ENCODE measurements at places on chromosomes 12 and 14.

- H3K27ac ChIP-seq = no peak overlapping the region
- H3K36me3 ChIP-seq = peaks cover 25% of the 10 kb centered on the region
Measured at GRCh38 chr14:102407258-102407657, 44.5 kb downstream of the TECPR2 start.

GRCh38 chr14:68879841-68880575, 87.1 kb upstream of the ZFP36L1 start:
- H3K27me3 ChIP-seq = no peaks in the 10 kb centered on the region
- no peak overlapping the region for H3K4me3 ChIP-seq
- H3K36me3 ChIP-seq = peaks cover 3% of the 10 kb centered on the region
- DNase-seq = no peak
- H3K4me1 ChIP-seq = no peaks in the 10 kb centered on the region

DNA sequence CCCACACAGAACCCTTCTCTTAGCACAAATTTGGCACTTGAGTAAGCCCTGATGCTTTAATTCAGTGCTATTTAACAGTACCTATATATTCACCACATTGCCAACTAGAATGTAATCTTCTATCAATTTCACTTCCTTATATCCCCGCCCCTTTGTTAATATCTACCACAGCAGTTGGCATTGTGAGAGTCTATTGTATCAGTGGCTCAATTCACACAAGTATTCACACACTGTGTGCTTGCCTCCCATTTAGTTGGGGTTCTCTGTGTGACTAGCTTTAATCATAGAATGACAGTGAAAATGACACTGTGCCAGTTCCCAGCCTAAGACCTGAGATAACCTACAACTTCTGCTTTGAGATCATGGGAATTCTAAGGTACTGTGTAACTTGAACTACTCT, 103.1 kb downstream of the SEC23A start:
- no peak overlapping the region for H3K27ac ChIP-seq
- no peaks in the 10 kb centered on the region for H3K4me1 ChIP-seq
- no peak overlapping the region for H3K4me3 ChIP-seq
- no peak for DNase-seq
- peaks cover 10% of the 10 kb centered on the region for H3K27me3 ChIP-seq

DNA sequence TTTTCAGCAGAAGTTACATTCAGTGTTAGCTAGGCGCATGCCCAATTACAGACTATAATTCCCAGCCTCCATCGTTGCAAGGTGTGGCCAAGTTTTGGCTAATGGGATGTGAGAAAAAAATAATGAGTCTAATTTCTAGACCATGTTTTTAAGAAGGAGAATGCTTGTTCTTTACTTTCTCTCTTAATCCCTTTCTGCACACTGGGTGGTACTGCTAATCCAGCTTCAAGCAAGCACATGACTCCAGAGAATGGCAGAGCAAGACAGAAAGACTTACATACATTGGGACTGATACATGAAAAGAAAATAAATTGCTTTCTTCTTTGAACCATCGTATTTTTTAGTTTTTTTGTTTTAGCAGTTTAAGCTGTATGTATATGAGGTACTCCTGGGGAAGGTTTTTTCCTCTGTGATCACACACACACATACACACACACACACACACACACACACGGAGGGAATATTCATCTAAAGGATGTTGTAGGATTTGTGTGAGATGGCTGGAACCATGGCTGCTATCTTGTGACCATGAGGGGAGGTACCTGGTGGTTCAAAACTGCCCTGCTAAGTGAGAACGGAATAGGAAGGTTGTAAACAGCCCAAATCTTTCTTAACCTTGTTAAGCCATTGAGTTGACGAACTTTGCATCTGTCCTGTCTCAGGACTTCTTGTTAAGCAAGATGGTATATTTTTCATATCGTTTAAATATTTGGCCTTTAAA, 34.3 kb upstream of the LTA4H start:
- peaks cover 11% of the 10 kb centered on the region for H3K27me3 ChIP-seq
- no peak overlapping the region for H3K4me3 ChIP-seq
- no peak for DNase-seq

GRCh38 chr12:132007041-132007440, 57.3 kb downstream of the EP400 start:
- H3K4me1 ChIP-seq = peaks cover 3% of the 10 kb centered on the region
- H3K27ac ChIP-seq = no peak overlapping the region
- no peak overlapping the region for H3K4me3 ChIP-seq
- H3K27me3 ChIP-seq = no peaks in the 10 kb centered on the region
- peaks cover 14% of the 10 kb centered on the region for H3K36me3 ChIP-seq

GRCh38 chr14:95320955-95321600, 1.4 kb upstream of the CLMN start:
- H3K4me1 ChIP-seq = peaks cover 12% of the 10 kb centered on the region
- H3K27me3 ChIP-seq = peaks cover 72% of the 10 kb centered on the region
- H3K36me3 ChIP-seq = no peaks in the 10 kb centered on the region
- H3K27ac ChIP-seq = no peak overlapping the region
- DNase-seq = no peak
- no peak overlapping the region for H3K4me3 ChIP-seq

GRCh38 chr12:6088921-6089747, 35.3 kb downstream of the VWF start:
- no peak overlapping the region for H3K27ac ChIP-seq
- no peaks in the 10 kb centered on the region for H3K36me3 ChIP-seq
- H3K4me1 ChIP-seq = no peaks in the 10 kb centered on the region
- DNase-seq = no peak

- no peak for DNase-seq
- no peak overlapping the region for H3K4me3 ChIP-seq
- H3K27me3 ChIP-seq = no peaks in the 10 kb centered on the region
- peaks cover 5% of the 10 kb centered on the region for H3K36me3 ChIP-seq
- peaks cover 4% of the 10 kb centered on the region for H3K4me1 ChIP-seq
Measured at GRCh38 chr12:89893972-89894706, 185.5 kb upstream of the ATP2B1 start.

- peaks cover 40% of the 10 kb centered on the region for H3K36me3 ChIP-seq
- no peaks in the 10 kb centered on the region for H3K27me3 ChIP-seq
- DNase-seq = no peak
- H3K4me1 ChIP-seq = peaks cover 5% of the 10 kb centered on the region
- no peak overlapping the region for H3K27ac ChIP-seq
Measured at GRCh38 chr12:836952-837351, 84.6 kb downstream of the WNK1 start.

DNA sequence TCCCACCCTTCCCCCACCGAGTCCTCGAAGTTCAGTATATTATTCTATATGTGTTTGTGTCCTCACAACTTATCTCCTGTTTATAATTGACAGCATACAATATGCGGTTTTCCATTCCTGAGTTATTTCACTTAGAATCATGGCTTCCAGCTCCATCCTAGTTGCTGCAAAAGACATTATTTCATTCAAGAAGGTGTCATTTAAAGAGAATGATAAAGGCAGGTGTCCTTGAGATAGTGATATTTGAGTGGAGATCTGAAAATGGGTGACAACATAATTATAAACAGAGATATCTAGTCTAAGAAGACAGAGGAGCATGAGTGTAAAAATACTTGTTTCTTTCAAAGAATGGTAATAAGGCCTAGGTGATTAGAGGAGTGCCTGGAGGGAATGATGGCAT, 876.8 kb downstream of the SLC6A15 start:
- no peaks in the 10 kb centered on the region for H3K36me3 ChIP-seq
- no peak overlapping the region for H3K4me3 ChIP-seq
- H3K27me3 ChIP-seq = no peaks in the 10 kb centered on the region
- DNase-seq = no peak
- H3K4me1 ChIP-seq = no peaks in the 10 kb centered on the region

GRCh38 chr14:20631880-20632389, 9.6 kb downstream of the OR6S1 start:
- H3K27ac ChIP-seq = no peak overlapping the region
- H3K4me1 ChIP-seq = peaks cover 48% of the 10 kb centered on the region
- peaks cover 2% of the 10 kb centered on the region for H3K36me3 ChIP-seq
- H3K27me3 ChIP-seq = peaks cover 88% of the 10 kb centered on the region
- peak overlapping the region; percentile 73 for H3K4me3 ChIP-seq

- H3K36me3 ChIP-seq = peaks cover 2% of the 10 kb centered on the region
- peaks cover 10% of the 10 kb centered on the region for H3K27me3 ChIP-seq
- H3K27ac ChIP-seq = no peak overlapping the region
- no peak overlapping the region for H3K4me3 ChIP-seq
- DNase-seq = no peak
- H3K4me1 ChIP-seq = no peaks in the 10 kb centered on the region
Measured at GRCh38 chr12:93989949-93990348, 158.4 kb upstream of the PLXNC1 start.

DNA sequence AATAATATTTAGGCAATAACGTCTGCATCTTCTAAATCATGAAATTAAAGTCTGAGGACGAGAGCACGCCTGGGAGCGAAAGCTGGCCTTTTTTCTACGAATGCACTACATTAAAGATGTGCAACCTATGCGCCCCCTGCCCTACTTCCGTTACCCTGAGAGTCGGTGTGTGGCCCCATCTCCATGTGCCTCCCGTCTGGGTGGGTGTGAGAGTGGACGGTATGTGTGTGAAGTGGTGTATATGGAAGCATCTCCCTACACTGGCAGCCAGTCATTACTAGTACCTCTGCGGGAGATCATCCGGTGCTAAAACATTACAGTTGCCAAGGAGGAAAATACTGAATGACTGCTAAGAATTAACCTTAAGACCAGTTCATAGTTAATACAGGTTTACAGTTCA, 19.3 kb downstream of the CKB start:
- H3K4me1 ChIP-seq = peaks cover 5% of the 10 kb centered on the region
- DNase-seq = no peak
- no peak overlapping the region for H3K4me3 ChIP-seq
- H3K27ac ChIP-seq = no peak overlapping the region
- H3K36me3 ChIP-seq = peaks cover 28% of the 10 kb centered on the region
